ENCODE measurements at places on chromosomes 5 and 9.

DNA sequence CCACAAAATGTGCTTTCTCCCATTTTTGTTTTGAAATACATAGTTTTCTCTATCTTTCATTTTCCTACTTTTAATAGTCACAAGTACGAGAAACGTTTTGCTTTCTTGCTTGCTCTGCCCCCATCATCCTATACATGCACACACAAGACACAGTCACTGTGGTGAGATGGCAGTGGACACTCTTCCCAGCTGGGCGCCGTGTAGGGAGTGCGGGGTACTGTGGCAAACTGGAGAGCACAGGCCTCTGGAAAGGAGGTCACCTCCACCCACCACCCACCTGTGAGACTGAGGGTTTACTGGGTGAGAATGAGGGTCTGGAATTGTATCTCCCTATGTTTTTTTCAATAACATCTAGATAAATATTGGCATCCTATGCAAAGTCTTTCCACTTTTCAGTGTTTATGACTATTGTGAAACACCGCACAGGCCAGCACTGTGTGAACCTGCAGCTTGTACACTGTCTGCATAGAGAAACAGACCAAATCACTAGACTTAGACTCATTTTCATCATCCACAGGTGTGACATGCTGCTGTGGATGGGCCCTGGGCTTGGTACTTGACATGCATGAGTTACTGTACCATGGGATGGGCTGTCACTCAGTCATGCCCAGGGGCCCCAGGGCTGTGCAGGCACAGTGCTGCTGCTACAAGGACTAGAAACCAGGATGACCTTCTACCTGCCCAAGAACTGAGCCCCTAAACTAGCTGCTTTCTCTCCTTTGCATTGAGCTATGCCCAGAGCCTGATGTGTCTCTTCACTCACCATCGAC, 118.1 kb upstream of the LMX1B start:
- DNase-seq = no peak

- no peak for DNase-seq
Measured at GRCh38 chr9:106581973-106582372, 281.0 kb upstream of the ZNF462 start.

DNA sequence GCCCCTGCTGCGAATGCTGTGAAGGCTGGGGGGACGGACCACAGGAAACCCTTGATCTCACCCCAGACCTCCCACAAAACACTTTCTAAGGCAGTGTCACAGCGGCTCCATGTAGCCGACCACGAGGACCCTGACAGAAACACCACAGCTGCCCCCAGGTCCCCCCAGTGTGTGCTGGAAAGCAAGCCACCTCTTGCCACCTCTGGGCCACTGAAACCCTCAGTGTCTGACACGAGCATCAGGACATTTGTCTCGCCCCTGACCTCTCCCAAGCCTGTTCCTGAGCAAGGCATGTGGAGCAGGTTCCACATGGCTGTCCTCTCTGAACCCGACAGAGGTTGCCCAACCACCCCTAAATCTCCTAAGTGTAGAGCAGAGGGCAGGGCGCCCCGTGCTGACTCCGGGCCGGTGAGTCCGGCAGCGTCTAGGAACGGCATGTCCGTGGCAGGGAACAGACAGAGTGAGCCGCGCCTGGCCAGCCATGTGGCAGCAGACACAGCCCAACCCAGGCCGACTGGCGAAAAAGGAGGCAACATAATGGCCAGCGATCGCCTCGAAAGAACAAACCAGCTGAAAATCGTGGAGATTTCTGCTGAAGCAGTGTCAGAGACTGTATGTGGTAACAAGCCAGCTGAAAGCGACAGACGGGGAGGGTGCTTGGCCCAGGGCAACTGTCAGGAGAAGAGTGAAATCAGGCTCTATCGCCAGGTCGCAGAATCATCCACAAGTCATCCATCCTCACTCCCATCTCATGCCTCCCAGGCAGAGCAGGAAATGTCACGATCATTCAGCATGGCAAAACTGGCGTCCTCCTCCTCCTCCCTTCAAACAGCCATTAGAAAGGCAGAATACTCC, 84.7 kb downstream of the GOLPH3 start:
- DNase-seq = no peak

DNA sequence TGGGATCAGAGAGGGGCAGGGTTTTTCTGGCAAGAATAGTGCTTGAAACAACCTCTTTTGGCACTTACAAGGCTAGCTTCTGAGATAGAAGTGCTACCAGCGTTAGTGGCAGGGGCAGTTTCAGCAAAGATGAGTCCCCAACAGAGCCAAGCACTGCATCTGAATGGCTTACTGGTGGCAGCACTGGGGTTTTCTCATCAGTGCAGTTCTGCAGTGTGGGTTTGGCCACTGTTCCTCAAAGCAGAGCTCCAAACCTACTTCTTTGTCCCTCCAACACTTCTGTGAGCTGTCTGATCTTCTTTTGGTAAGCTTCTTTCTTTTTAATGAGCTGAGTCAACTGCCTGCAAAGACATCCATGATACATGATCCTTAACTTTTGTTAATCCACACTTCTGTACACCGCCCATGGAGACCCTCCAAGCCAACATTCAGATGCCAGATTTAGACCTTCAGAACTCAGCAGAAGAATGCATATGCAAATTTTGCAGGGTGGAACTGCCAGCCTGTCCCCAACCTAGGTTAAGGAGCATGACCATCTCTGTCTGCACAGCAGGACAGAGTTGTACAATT, 29.9 kb upstream of the FSTL4 start:
- no peak for DNase-seq

Measured in effector CD8-positive, alpha-beta T cell (primary cell).